Dermis blood vessel endothelial cell (primary cell): ENCODE measurements at places on chromosomes 7 and 10.

DNA sequence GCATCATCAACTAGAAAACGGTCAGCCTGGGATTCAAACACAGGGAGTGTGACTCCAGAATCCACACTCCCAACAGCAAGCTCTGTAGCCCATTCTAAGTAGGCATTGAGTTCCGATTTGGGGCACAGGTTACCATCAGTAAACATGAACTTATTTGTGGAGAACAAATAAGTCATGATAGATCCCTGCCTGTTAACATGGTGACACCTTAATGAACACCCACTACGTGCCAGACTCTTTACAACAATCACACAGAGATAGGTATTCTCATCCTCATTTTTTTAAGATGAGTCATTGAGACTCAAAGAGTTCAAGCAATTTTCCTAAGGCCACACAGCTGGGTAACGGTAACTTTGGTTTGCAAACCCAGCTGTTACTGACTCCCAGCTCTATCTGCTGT is 91.5 kb downstream of the LYZL2 start:
- peak; percentile 26 for DNase-seq

GRCh38 chr10:29613791-29614190 is 21.0 kb downstream of the SVIL start:
- DNase-seq, result no peak

DNA sequence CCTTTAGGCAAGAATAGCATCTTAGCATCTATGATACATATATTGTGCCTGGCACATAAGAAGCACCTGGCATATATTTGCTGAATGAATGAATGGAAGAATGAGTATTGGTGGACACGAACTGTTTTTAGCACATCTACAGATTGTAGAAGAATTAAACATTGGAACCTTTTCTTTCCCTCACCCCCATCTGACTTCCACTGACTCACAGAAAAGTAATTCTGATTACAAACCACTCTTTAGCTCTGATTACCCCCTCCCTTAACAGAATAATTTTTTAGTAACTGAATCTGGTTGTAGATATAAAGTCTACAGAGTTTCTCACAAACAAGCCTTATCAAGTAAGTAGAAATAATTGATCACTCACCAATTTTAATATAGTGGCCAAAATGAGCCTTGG is 31.9 kb downstream of the SLC26A4 start:
- no peak for DNase-seq

- DNase-seq, result no peak
Observed at GRCh38 chr10:80589726-80590373, 52.1 kb downstream of the SH2D4B start.

- no peak for DNase-seq
Observed at GRCh38 chr10:26372513-26373354, 65.4 kb upstream of the APBB1IP start.

DNA sequence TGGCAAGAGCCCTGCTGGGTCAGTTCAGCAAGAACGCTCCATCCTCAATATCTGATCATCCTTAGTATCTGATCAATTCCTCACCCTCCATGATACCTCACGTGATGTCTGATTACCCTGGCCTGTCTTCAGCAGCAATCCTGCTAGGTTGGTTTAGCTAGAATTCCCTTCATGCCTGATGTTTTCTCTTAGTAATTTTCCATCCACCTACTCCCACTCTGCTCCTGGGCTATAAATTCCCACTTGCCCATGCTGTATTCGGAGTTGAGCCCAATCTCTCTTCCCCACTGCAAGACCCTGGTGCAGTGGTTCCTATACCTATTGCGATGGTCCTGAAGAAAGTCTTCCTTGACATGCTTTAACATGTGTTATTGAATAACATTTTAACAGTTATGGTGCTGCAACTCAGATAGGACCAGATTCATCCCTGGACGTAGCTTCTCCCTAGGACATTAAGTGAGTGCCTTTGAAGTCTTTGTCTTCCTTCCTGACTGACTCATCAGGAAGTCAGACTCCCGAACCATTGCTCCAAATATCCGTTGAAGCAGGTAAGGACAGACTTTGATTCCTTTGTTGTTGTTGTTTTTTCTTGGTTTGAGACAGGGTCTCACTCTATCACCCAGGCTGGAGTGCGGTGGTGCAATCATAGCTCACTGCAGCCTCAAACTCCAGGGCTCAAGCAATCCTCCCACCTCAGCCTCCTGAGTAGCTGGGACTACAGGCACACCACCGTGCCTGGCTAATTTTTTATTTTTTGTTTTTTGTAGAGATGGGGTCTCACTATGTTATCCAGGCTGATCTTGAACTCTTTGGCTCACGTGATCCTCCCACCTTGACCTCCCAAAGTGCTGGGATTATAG is 29.4 kb upstream of the CLDN3 start:
- peak; percentile 30 for DNase-seq

GRCh38 chr7:141706239-141707064 is 1.7 kb upstream of the WEE2 start:
- no peak for DNase-seq

- DNase-seq, result no peak
Observed at GRCh38 chr7:43803865-43804264, 45.4 kb downstream of the BLVRA start.

DNA sequence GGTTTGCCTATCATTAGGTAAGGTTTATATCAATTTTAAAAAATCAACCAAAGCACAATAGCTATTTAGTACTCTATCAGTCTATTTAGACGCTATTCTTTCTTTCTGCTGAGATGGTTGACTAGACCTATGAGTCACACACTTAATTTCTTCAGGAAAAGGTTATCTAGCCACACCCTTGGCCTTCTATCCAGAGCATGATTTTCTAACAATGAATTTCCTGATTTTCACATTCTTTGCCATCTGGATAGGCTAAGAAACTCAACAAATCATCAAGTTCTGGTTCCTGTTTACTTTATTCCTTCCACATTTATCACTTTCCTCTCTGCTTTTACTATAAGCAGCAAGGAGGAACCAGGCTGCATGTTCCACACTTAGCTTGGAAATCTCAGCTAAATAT is 8.1 kb downstream of the PRPS1L1 start:
- peak; percentile 79 for DNase-seq

DNA sequence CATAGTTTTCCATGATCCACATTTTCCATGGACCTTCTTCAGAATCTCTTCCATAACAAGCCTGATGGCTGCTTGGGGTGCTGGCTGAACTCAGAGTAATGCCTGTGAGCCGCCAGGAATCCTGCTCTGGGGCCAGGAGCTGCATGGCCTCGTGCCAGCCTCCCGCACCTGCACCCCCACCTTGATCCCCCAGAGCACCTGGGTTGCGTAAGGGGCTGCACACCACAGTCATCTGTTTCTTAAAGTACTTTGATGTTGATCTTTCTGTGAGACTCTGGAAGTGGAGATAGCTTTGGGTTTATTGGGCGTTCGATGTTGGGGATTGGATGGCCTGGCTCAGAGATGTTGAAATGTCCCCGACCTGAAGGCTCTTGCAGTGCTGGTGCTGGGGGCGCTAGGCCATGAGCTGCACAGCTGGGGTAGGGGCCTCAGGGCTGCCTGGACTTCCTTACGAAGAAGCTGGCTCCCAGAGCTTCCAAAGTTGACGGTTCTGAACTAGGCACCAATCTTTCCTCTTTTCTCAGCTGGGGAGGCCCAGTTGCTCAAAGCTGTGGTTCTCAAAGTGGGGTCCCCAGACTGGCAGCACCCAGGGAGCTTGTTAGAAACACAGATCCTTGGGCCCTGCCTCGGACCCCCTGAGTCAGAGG is 534.0 kb downstream of the DNAJB6 start:
- no peak for DNase-seq

DNA sequence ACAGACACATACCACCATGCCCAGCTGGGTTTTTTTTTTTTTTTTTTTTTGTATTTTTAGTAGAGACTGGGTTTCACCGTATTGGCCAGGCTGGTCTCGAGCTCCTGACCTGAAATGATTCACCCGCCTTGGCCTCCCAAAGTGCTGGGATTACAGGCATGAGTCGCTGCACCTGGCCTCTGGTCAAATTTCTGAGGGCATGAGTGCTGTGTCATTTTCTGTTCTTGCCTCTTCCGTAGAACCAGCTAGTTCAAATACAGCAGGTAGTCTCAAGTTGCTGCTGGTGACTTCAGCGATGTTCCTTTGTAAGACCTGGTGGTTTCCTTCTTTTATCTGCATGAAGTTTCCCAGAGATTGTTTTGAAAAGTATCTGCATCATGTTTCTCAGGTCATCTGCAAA is 134.8 kb upstream of the SHH start:
- no peak for DNase-seq

GRCh38 chr7:128868624-128869137 is 6.0 kb downstream of the ATP6V1F start:
- DNase-seq, result no peak

DNA sequence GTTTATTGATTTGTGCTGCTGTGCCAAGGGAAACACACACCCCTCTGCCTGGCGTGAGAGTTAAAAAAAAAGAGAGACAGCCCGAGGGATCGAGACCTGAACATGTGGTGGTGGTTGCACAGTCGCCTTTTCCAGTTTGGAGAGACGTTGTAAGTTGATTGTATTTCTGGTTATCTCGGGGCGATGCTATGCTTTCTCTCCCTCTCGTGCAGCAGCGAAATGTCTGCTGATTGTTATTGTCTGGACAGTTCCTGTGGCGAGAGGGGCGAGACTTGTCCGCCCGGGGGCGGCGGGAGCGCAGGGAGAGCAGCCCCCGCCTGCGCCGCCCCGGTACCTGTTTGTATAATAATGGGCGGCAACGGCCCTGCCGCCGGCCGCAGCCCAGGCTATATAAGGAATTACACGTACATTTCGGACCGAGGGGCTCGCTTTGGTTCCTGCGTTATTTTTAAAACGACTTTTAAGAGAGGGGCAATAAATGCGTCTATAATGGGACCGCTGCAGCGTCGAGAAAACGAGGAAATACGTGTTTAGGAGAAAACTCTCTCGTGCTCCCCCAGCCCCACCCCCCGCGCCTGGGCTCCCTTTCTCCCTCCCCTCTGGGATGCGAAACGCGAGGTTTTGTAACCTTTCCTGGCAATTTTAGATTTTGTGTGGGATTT is 1.7 kb downstream of the ZEB1 start:
- DNase-seq, result peak; percentile 70

DNA sequence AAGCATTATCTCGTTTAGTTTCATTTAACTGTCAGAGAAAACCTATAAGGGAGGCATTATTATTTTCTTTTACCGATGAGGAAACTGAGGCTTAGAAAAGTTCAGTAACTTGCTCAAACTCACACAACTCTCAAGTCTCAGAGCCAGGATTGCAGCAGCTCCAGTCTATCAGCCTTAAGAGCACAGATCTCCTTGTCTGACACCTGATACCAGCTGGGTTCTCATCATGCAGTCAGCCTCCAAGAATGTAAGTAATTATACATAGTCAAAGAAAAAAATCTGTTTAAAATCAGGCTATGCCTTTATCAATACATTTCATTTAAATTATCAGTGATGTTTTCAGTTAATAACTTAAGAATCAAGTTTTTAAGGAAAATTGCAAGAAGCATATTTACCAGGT is 236.6 kb upstream of the TCF7L2 start:
- DNase-seq, result no peak

DNA sequence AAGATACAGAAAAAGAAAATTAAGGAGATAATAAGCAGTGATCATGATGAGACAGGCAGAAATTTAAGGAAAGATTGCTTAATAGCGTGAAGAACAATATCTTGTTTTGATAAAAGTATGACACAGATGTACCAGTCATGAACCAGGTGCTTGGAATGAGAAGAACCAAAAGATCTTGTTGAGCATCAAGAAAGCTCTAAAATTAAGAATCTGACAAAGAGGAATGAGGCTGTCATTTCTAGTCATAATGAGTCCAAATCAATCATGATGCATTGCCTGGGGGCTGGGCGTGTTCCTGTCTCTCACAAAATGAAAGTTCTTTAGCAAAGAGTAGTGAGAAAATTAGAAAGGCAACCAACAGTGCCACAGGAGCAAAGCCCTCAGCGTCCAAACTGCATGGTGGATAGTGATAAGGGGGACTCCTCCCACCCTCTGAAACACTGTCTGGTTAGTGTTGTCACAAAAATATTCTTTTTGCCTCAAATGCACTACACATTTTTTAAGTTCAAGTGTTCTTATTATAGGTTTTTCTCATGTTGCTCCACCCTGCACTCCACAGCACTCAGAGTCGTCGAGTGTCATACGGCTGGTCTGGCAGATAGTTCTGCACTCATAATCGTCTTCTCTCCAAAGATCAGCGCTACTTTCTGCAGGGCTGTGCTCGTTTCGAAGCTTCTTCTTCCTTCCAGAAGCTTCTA is 439.6 kb downstream of the TNS3 start:
- DNase-seq, result no peak
